Activated B cell treated with CpG ODN at 0.5 μM for 24 hours (primary cell): ENCODE measurements at places on chromosomes 1 and 21.

DNA sequence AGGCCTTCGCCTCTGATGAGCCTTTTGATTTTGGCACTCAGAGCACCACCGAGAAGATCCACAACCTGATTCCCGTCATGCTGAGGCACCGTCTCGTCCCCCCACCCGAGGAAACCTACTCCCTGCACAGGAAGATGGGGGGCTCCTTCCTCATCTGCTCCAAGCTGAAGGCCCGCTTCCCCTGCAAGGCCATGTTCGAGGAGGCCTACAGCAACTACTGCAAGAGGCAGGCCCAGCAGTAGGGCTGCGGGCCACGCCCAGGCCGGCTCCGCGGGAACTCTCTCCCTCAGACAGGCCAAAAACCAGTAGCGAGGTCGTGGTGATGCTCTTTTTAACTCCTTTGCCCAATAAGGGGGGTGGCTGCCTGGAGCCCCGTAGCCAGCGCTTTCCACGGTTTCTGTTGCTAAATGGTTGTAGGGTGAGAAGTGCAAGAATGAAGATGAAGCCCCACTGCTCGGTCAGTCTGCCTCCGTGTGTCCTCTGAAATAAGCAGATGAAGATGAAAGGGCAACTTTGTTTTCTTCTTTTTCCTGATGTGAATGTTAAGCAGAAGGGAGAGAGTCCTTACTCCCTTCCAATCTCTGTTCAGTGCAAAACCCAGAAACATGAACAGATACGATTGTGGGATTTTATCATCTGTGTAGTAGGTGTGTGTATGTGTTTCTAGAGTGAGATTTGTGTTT is 46.5 kb downstream of the COQ8A start:
- H3K4me1 ChIP-seq: peaks cover 21% of the 10 kb centered on the region
- no peaks in the 10 kb centered on the region for H3K27me3 ChIP-seq
- no peak for DNase-seq
- H3K36me3 ChIP-seq: peaks cover 56% of the 10 kb centered on the region

DNA sequence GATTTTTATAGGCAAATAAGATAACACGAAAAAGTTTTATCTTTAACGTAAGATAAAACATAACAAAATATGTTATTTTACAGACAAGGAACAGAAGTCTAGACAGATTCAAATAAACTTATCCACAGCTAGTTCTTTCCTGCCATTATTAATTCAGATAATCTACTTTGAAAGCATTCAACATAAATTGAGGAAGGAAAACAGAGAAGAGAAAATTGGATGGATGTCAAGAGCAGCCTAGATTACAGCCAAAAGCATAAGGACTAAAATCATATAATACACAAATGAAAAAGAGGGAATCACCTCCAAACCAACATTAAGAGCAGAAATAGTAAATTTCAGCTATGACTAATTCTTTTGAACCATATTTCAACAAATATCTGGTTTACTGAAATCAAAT is 15.5 kb downstream of the TRIM33 start:
- no peak overlapping the region for H3K27ac ChIP-seq
- no peak overlapping the region for H3K4me3 ChIP-seq
- no peaks in the 10 kb centered on the region for H3K27me3 ChIP-seq
- peaks cover 20% of the 10 kb centered on the region for H3K36me3 ChIP-seq

GRCh38 chr1:204254031-204254661 is 40.4 kb upstream of the GOLT1A start:
- H3K27me3 ChIP-seq: no peaks in the 10 kb centered on the region
- no peak for DNase-seq
- H3K27ac ChIP-seq: no peak overlapping the region
- no peak overlapping the region for H3K4me3 ChIP-seq

DNA sequence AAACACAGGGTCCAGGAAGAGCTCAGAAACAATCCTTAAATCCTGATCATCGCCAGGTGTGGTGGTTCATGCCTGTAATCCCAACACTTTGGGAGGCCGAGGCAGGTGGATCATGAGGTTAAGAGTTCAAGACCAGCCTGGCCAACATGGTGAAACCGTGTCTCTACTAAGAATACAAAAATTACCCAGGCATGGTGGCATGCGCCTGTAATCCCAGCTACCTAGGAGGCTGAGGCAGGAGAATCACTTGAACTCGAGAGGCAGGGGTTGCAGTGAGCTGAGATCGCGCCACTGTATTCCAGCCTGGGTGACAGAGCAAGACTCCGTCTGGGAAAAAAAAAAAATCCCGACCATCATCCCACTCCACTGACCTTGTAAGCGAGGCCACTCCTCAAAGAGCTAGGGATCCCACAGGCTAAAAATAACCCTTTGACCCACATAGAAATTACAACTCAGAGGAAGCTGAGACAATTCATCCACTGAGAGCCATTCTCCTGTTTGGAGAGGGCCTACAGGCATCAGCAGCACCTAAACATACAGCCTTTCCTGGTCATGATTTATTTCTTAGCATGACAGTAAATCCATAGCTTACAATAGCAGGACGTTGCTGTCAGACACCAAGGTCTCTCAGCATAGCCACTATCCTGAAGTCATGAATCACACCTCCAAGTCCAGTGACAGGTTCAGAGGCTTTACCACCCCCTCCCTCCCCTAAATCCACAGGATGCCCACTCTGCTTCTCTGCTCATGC is 66.7 kb downstream of the TGFBR3 start:
- H3K36me3 ChIP-seq: no peaks in the 10 kb centered on the region
- no peak overlapping the region for H3K27ac ChIP-seq
- H3K4me1 ChIP-seq: no peaks in the 10 kb centered on the region
- peaks cover 2% of the 10 kb centered on the region for H3K27me3 ChIP-seq
- no peak for DNase-seq
- H3K4me3 ChIP-seq: no peak overlapping the region

DNA sequence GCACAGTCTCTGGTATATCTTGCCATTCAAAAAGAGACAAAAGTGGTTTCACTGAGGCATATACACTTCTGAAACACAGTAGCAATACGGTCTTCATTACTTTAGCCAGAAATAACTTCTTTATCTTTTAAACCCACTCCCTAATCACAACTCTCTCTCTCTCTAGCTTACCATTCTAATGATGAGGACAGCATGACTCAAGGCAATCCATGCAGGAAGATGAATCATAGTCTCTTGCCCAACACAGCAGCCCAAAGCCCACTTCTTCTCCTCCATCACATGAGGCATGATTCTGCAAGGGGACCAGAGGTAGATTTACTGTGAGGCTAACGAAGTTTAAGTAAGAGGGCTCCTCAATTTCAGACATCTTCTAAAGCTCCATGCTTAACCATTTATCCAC is 285.0 kb upstream of the NR5A2 start:
- H3K27me3 ChIP-seq: peaks cover 4% of the 10 kb centered on the region
- no peak overlapping the region for H3K4me3 ChIP-seq
- H3K4me1 ChIP-seq: no peaks in the 10 kb centered on the region
- H3K27ac ChIP-seq: no peak overlapping the region
- no peaks in the 10 kb centered on the region for H3K36me3 ChIP-seq

DNA sequence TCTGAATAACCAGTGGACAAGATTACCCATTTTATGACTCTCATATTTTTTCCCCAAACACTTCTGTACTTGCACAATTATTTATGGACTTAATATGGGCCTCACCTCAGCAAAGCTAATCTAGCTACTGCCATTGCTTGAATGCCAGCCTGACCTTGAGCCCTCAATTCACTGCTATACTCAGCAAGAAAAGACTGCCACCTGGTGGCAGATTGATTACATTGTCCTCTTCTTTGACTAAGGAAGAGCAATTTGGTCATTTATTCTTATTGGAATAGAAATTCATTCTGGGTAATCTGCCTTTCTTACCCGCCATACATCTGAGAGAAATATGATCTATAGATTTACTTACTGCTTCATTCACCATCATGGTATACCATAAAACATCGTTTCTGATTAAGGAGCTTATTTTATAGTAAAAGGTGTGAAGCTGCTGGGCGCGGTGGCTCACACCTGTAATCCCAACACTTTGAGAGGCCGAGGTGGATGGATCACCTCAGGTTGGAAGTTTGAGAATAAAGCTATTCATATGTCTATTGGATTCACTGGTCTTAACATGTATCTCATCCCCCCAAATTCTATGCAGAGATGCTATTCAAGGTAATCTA is 32.9 kb upstream of the DIPK1A start:
- no peak for DNase-seq
- H3K27me3 ChIP-seq: no peaks in the 10 kb centered on the region
- H3K36me3 ChIP-seq: no peaks in the 10 kb centered on the region
- H3K27ac ChIP-seq: peak overlapping the region; percentile 10

DNA sequence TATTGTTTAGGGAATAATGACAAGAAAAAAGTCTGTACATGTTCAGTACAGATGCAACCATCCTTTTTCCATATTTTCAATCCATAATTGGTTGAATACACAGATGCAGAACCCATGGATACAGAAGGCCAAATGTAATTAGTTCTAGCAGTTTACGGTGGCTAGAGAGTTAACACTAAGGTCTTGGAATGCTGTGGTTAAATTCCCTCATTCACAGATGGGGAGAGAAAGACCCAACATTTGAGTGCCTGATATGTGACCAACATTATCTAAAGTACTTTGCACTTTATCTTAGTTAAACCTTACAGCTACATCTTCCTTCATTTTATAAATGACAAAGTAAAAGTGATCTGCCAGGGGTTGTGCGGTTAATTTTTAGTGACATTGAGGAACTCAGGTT is 5.3 kb downstream of the SCMH1 start:
- peaks cover 11% of the 10 kb centered on the region for H3K4me1 ChIP-seq
- peaks cover 4% of the 10 kb centered on the region for H3K36me3 ChIP-seq
- no peaks in the 10 kb centered on the region for H3K27me3 ChIP-seq
- no peak overlapping the region for H3K4me3 ChIP-seq
- no peak for DNase-seq

GRCh38 chr1:16927711-16928485 is 6.2 kb downstream of the CROCC start:
- H3K4me1 ChIP-seq: no peaks in the 10 kb centered on the region
- no peak for DNase-seq
- H3K27ac ChIP-seq: no peak overlapping the region
- H3K27me3 ChIP-seq: no peaks in the 10 kb centered on the region
- peaks cover 9% of the 10 kb centered on the region for H3K36me3 ChIP-seq

GRCh38 chr1:64597113-64597512 is 127.2 kb downstream of the CACHD1 start:
- no peaks in the 10 kb centered on the region for H3K4me1 ChIP-seq
- H3K36me3 ChIP-seq: no peaks in the 10 kb centered on the region
- no peak for DNase-seq
- no peak overlapping the region for H3K4me3 ChIP-seq
- no peak overlapping the region for H3K27ac ChIP-seq

- peak overlapping the region; percentile 27 for H3K27ac ChIP-seq
- no peaks in the 10 kb centered on the region for H3K36me3 ChIP-seq
- peaks cover 3% of the 10 kb centered on the region for H3K27me3 ChIP-seq
- H3K4me1 ChIP-seq: peaks cover 14% of the 10 kb centered on the region
- no peak for DNase-seq
- peak overlapping the region; percentile 56 for H3K4me3 ChIP-seq
These were observed 103.2 kb upstream of the DYNLT5 start for GRCh38 chr1:66648901-66649595.

GRCh38 chr1:68384321-68384813 is 65.4 kb downstream of the RPE65 start:
- H3K36me3 ChIP-seq: no peaks in the 10 kb centered on the region
- DNase-seq: no peak
- peaks cover 4% of the 10 kb centered on the region for H3K4me1 ChIP-seq
- H3K4me3 ChIP-seq: no peak overlapping the region
- H3K27ac ChIP-seq: no peak overlapping the region
- H3K27me3 ChIP-seq: no peaks in the 10 kb centered on the region

- no peak overlapping the region for H3K4me3 ChIP-seq
- no peak for DNase-seq
- peaks cover 6% of the 10 kb centered on the region for H3K36me3 ChIP-seq
- no peaks in the 10 kb centered on the region for H3K27me3 ChIP-seq
- no peak overlapping the region for H3K27ac ChIP-seq
These were observed 138.7 kb downstream of the DISP1 start for GRCh38 chr1:222953585-222953984.

- no peaks in the 10 kb centered on the region for H3K36me3 ChIP-seq
- no peak for DNase-seq
- H3K27ac ChIP-seq: no peak overlapping the region
- no peaks in the 10 kb centered on the region for H3K4me1 ChIP-seq
These were observed 127.0 kb upstream of the MROH9 start for GRCh38 chr1:170808216-170808885.

GRCh38 chr1:8551613-8552489 is 233.9 kb downstream of the SLC45A1 start:
- peaks cover 57% of the 10 kb centered on the region for H3K36me3 ChIP-seq
- no peak overlapping the region for H3K27ac ChIP-seq
- no peaks in the 10 kb centered on the region for H3K27me3 ChIP-seq
- no peak for DNase-seq
- H3K4me3 ChIP-seq: no peak overlapping the region

DNA sequence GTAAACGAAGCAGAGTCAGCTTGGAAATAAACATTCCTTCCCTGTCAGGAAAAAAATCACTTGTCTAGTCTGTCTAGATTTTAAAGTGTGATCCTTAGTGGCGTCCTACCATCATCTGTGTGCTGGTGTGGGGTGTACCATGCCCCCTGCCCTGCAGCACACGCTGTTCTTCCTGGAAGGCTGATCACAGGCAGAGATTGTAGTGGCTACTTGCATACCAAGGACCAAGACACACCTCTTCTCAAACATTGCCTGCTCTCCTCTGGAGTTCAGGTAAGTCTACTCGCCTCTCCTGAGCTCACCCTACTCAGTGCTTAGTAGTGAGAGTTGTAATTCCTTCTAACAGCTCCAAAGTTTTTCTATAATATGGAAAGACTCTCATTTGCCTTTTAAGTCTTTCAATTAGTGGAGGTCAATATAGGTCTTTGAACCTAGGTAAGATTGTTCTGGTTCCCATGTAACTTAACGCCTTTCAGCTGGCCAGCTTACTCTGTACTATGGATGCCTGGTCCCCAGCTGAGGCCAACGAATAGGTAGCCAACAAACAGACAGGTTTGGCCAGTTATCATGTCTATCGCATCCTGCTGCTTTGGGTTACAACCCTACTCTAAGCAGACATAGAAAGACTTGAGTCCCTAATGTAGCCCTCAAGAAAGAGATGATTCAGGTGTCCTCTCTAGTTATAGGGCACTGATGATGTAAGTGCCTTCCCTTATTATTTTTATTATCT is 55.4 kb downstream of the XCL1 start:
- no peak overlapping the region for H3K27ac ChIP-seq
- no peak for DNase-seq
- H3K27me3 ChIP-seq: peaks cover 7% of the 10 kb centered on the region

- no peak overlapping the region for H3K4me3 ChIP-seq
- H3K27me3 ChIP-seq: peaks cover 20% of the 10 kb centered on the region
- no peak for DNase-seq
- no peaks in the 10 kb centered on the region for H3K36me3 ChIP-seq
- no peak overlapping the region for H3K27ac ChIP-seq
- H3K4me1 ChIP-seq: peaks cover 8% of the 10 kb centered on the region
These were observed 46.7 kb downstream of the PHC2 start for GRCh38 chr1:33384040-33384812.
